Breast epithelium (tissue), 4 donors: ENCODE measurements at places on chromosomes 3 and 15.

- H3K4me3 ChIP-seq = no peak overlapping the region
- peaks cover 8% of the 10 kb centered on the region for H3K4me1 ChIP-seq
- no peak for DNase-seq
- no peak overlapping the region for H3K27ac ChIP-seq
- no peaks in the 10 kb centered on the region for H3K36me3 ChIP-seq
These were observed 112.7 kb downstream of the ETFA start for GRCh38 chr15:76198456-76199105.

DNA sequence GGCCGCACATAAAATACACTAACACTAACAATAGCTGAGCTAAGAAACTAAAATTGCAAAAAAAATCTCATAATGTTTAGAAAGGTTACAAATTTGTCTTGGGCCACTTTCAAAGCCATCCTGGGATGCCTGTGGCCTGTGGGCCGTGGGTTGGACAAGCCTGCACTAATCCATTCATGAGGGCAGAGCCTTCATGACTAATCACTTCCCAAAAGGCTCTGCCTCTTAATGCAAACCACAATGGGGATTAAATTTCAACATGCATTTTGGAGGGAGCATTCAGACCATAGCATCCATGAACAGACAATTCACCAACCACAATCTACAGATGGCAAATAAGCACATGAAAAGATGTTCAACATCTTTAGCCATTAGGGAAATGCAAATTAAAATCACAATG, 128.2 kb downstream of the SUCLG2 start:
- no peaks in the 10 kb centered on the region for H3K4me1 ChIP-seq
- no peak overlapping the region for H3K27ac ChIP-seq
- no peak overlapping the region for H3K4me3 ChIP-seq
- no peaks in the 10 kb centered on the region for H3K27me3 ChIP-seq
- DNase-seq = no peak
- no peaks in the 10 kb centered on the region for H3K36me3 ChIP-seq

GRCh38 chr15:99668533-99669182, 64.6 kb downstream of the LYSMD4 start:
- no peak overlapping the region for H3K27ac ChIP-seq
- no peaks in the 10 kb centered on the region for H3K4me1 ChIP-seq
- H3K4me3 ChIP-seq = no peak overlapping the region
- DNase-seq = no peak

- H3K27ac ChIP-seq = peak overlapping the region; percentile 49
- H3K27me3 ChIP-seq = no peaks in the 10 kb centered on the region
- H3K4me3 ChIP-seq = no peak overlapping the region
- H3K36me3 ChIP-seq = no peaks in the 10 kb centered on the region
- H3K4me1 ChIP-seq = peaks cover 35% of the 10 kb centered on the region
These were observed 76.0 kb downstream of the WWTR1 start for GRCh38 chr3:149581681-149582370.

DNA sequence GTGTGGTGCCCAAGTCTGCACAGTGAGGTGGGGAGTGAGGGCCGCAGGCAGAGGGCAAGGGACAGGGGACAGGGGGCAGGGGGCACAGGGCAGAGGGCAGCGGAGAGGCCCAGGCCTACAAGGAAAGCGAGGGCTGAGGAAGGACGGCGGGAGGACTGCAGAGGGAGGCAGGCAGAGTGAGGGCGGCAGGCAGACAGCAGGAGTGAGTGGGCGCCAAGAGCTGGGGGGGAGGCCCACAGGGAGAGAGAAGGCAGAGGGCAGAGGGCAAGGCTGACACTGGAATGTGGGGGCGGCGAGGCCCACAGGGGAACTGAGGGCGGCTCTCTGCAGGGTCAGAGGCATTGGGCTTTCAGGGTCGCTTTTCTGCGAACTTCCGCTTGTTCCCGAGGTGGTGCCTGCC, 267.8 kb upstream of the NDN start:
- H3K27me3 ChIP-seq = no peaks in the 10 kb centered on the region
- H3K36me3 ChIP-seq = no peaks in the 10 kb centered on the region
- no peak overlapping the region for H3K27ac ChIP-seq
- H3K4me3 ChIP-seq = no peak overlapping the region
- DNase-seq = no peak

GRCh38 chr3:54793171-54793570, 134.7 kb downstream of the LRTM1 start:
- no peak for DNase-seq
- H3K27ac ChIP-seq = no peak overlapping the region
- H3K4me1 ChIP-seq = no peaks in the 10 kb centered on the region
- no peak overlapping the region for H3K4me3 ChIP-seq
- H3K36me3 ChIP-seq = no peaks in the 10 kb centered on the region

- H3K4me3 ChIP-seq = peak overlapping the region; percentile 11
- no peaks in the 10 kb centered on the region for H3K36me3 ChIP-seq
- no peaks in the 10 kb centered on the region for H3K27me3 ChIP-seq
- H3K27ac ChIP-seq = peak overlapping the region; percentile 65
- DNase-seq = peak; percentile 57
These were observed 227.7 kb downstream of the ADAMTS17 start for GRCh38 chr15:100114100-100114499.

GRCh38 chr15:60916032-60916678, 312.9 kb downstream of the RORA start:
- H3K4me1 ChIP-seq = no peaks in the 10 kb centered on the region
- H3K27ac ChIP-seq = no peak overlapping the region
- H3K36me3 ChIP-seq = no peaks in the 10 kb centered on the region
- DNase-seq = no peak

GRCh38 chr3:190585805-190586630, 72.1 kb downstream of the IL1RAP start:
- H3K27me3 ChIP-seq = no peaks in the 10 kb centered on the region
- DNase-seq = no peak

DNA sequence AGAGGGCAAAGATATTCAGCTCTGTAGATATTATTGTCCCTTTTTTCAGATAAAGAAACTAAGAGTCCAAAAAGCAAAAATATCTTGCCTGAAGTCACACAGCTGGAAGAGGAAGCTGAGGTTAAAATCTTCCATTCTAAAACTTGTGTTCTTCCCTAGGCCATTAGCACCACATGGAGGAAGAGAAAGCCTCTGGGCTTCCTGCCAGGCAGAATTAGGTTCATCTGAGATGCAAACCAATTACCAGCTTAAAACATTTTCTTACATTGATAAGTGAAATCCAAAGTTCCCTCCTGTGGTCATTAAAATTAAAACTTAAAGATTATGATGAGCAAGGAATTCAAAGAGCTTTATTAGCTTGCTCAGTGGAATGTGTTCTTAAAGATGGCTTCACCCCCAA, 235.3 kb upstream of the SETMAR start:
- no peak overlapping the region for H3K27ac ChIP-seq
- H3K4me3 ChIP-seq = no peak overlapping the region
- no peaks in the 10 kb centered on the region for H3K4me1 ChIP-seq
- H3K36me3 ChIP-seq = no peaks in the 10 kb centered on the region

DNA sequence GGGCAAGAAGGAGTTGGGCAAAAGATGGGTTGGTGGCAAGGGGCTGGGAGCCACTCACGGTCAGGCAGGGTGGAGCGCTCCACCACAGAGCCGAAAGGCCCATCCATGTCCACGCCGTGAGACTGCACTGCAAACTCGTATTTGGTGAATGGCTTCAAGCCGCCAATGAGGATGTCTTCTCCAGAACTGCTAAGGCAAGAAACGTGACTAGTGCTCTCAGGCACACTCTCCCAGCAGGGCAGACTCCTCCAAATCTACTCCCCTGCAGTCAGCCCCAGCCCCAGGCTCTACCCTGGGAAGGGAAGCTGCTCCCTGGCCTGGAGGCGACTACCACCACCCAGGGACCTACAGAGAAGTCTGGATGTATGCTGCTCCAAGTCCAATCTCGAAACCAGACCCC, 11.4 kb upstream of the IGDCC3 start:
- H3K36me3 ChIP-seq = no peaks in the 10 kb centered on the region
- no peak overlapping the region for H3K27ac ChIP-seq
- no peak for DNase-seq
- no peak overlapping the region for H3K4me3 ChIP-seq
- H3K4me1 ChIP-seq = no peaks in the 10 kb centered on the region
- peaks cover 1% of the 10 kb centered on the region for H3K27me3 ChIP-seq

GRCh38 chr3:159947220-159947619, 41.4 kb upstream of the IL12A start:
- H3K27me3 ChIP-seq = no peaks in the 10 kb centered on the region
- no peak overlapping the region for H3K27ac ChIP-seq
- no peaks in the 10 kb centered on the region for H3K4me1 ChIP-seq
- no peak overlapping the region for H3K4me3 ChIP-seq
- no peaks in the 10 kb centered on the region for H3K36me3 ChIP-seq
- DNase-seq = no peak

DNA sequence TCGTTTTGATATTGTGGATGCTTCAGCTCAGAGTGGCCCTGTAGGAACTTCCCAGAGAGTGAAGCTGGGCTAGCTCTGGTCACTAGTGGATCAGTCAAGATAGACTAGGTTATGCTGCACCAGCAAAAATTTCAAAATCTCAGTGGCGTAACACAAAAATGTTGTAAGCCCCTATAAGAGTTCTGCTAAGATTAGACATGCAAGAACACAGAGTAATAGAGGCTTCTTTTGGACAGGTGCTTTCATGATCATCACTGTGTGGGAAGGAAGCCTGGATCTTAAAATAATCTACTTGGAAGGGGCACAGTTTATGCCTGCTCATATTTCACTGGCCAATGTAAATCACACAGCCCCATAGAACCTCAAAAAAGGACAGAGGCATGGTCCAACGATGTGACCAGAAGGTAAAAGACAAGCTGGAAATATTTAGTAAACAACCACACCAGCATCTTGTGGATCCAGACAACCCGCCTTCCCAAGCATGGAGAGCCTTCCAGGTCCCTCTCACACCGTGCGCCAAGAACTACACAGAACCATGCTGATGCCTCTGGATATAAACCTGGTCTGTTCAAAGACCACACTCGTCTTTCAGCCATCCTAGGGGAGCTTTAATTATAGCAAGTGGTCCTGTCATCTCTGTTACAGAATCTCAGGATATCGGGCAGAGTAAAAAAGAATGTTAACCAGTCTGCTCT, 554.3 kb downstream of the EPHB1 start:
- H3K36me3 ChIP-seq = no peaks in the 10 kb centered on the region
- no peak overlapping the region for H3K27ac ChIP-seq
- H3K27me3 ChIP-seq = no peaks in the 10 kb centered on the region
- H3K4me1 ChIP-seq = no peaks in the 10 kb centered on the region

GRCh38 chr3:16514021-16514700, 662 bp upstream of the RFTN1 start:
- no peak overlapping the region for H3K27ac ChIP-seq
- no peak for DNase-seq
- H3K27me3 ChIP-seq = no peaks in the 10 kb centered on the region
- no peaks in the 10 kb centered on the region for H3K4me1 ChIP-seq
